ENCODE measurements at places on chromosomes 11 and 22.

- no peak for DNase-seq
Observed at GRCh38 chr22:21766691-21767462, 31.3 kb upstream of the YPEL1 start.

DNA sequence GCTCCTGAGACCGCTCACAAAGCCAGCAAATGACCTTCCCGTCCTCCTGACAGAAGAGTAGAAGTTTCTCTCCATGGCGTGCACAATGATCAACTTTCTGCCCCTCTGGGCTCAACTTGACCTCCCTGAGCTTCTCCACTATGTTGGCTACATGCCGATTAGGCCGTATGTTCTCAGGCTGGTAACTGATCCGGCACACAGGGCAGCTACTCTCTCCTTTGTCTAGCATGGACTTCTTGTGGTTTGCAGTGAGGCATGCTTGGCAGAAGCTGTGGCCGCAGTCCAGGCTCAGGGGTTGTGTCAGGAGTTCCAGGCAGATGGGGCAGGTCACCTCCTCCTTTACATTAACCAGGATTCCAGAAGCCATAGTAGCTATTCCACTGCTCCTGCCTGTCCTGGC lies 5.1 kb downstream of the TRIM5 start:
- DNase-seq, result no peak

- DNase-seq, result peak; percentile 77
Observed at GRCh38 chr11:60700689-60701468, 1.5 kb downstream of the MS4A8 start.

DNA sequence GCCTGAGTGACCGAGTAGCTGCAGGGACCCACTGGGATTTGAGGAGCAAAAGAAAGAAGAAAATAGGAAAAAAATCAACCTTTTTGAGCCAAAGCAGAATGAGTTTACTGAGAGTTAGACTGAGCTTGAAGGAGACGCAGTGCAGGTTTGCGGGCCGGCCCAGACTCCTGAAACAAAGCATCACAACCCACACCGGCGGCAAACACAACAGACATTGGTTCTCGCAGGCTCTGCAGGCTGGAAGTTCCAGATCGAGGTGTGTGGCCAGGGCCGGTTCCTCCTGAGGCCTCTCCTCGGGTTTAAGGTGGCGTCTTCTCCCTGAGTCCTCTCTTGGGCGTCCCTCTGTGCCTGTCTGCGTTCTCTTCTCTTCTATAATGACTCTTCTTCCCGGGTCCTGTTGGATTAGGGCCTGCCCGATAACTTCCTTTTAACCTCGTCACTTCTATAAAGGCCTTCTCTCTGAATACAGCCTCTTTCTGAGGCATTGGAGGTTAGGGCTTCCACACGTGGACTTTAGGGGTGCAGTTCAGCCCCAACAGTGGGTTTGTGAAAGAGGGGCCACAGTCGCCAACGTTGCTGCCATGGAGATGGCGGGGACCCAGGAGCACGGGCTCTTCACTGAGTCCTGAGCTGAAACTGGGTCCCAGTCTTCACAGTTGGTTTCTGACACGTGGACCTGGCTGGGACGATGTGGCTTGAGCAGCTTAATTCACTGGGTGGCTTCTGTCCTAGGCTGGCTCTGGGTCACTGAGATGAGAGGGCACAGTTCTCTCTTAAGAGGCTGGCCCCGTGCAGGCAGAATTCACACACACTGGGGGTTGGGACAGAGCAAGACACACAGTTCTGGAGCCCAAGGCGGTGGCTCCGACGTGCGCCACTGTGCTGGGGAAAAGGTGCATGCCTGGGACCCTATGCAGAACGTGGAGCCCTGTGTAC lies 1047.7 kb downstream of the BRD1 start:
- DNase-seq, result no peak

DNA sequence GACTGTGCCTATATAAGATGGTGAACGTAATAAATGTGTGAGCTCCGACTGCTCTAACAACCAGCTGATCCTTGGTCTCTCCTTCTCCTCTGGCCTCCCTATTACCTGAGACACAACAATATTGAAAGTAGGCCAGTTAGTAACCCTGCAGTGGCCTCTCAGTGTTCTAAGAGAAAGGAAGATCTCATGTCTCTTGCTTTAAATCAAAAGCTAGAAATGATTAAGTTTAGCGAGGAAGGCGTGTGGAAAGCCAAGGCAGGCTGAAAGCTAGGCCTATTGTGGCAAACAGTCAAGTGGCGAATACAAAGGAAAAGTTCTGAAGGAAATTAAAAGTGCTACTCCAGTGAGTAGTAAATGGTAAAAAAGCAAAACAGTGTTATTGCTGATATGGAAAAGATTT lies 39.5 kb downstream of the HIPK3 start:
- DNase-seq, result no peak

DNA sequence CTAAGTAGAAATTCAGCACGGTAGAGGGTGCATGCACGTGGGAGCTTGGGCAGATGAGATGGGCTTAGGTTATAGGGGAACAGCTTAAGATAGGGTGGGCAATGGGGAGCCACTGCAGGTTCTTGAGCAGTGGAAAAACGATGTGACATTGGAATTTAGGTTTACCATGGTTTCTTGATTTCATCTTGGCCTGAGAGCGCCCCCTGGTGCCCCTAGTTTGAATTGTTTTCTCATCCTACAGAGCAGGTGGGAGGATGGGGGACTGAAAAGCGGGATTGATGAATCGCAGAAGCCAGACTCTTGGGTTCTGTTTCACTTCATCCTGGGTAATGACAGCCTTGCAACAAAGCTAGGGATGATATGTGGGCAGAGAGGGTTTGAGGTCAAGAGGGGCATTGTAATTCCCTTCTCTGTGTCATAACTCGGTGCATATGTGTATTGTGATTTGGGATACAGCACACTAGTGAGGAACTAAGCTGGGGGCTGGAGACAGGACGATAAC lies 6.7 kb upstream of the MCAM start:
- peak; percentile 46 for DNase-seq

DNA sequence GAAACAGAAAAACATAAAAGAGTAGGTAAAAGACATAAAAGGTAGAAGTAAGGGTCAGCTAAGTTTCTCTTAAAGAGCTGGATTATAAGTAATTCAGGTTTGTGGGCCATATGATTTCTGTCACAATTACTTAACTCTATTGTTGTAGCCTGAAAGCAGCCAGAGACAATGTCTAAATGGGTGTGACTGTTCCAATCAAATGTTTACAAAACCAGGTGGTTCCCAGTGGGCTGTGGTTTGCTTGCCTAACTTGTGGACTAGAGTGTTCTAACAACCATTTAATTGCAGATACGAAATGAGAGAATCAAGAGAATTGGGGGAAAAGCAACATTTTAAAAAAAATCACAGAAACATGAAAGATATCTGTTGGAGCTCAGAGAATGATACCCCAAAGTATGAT lies 22.6 kb downstream of the OR6M1 start:
- DNase-seq, result no peak

DNA sequence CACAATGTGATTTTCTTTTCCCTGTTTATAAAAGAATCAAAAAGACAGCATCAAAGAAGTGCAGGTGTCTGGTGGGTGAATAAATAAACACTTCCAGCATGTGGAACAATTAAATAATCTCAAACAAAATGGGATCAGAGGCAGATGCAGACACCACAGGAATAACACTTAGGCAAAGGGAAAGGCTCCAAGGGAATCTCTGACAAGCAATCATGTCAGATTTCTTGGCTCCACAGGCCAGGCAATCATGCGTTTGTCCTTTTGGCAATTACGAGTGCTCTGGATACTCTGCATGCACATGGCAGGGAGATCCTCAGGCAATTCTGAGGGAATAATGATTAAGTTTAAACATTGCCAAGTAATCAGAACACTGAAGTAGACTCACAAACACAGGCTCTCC lies 403.5 kb upstream of the LUZP2 start:
- no peak for DNase-seq

DNA sequence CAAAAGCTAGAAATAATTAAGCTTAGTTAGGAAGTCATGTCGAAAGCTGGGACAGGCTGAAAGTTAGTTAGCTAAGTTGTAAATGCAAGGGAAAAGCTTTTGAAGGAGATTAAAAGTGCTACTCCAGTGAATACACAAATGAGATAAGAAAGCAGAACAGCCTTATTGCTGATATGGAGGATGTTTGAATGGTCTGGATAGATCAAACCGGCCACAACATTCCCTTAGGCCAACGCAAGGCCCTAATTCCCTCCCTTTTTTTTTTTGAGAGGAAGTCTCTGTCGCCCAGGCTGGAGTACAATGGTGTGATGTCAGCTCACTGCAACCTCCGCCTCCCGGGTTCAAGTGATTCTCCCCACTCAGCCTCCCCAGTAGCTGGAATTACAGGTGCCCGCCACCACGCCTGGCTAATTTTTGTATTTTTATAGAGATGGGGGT lies 23.3 kb upstream of the WEE1 start:
- DNase-seq, result no peak

GRCh38 chr22:20238536-20238900 lies 29.6 kb downstream of the RTN4R start:
- DNase-seq, result peak; percentile 11

DNA sequence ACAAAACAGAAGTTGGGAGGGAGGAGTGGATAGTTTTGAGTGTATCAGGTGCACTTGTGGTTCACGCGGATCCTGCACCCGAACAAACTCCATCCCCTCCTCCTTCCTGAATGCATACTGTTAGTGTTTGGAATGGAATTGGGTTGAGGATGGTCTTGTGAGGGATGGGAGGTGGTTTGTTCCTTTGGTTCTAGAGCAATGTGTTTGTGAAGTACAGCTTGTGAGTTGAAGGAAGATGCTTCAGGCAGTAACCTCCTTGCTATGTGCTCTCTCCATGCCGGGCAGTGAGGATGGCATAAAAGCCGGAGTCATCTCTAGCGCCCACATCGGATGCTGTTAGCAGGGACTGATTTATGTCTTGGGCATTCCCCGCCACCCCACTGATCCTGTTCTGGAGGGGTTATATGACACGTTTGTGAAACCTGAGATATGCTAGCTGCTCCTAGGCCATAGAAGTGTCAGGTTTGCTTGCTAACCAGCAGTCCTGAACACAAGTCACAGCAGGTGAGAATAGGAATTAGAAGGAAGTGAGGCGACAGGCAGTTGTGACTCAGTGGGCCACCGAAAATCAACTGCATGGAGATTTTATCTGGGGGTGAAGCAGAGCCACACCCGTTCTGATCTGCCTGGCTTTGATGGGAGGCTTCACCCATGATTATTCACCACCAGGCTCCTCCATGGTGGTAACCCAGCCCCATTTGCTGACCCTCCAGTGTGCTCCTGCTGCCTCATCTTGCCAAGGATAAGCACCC lies 2.2 kb downstream of the BCR start:
- DNase-seq, result no peak

DNA sequence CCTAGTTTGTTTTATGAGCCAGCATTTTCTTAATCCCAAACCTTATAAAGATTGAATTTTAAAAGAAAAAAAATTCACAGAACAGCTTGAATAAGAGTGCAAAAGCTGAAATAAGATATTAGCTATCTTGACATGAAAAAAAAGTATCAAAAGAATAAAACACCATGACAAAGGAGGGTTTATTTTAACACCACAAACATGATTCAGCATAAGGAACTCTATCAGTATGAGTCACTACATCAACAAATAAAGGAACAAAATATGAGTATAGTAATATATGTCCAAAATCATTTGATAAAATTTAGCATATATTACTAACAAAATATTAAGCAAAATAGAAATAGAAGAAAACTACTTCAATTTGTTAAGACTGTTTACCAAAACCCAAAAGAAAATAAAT lies 9.6 kb upstream of the LMO1 start:
- no peak for DNase-seq

GRCh38 chr22:45670981-45671782 lies 452 bp upstream of the ATXN10 start:
- DNase-seq, result no peak

DNA sequence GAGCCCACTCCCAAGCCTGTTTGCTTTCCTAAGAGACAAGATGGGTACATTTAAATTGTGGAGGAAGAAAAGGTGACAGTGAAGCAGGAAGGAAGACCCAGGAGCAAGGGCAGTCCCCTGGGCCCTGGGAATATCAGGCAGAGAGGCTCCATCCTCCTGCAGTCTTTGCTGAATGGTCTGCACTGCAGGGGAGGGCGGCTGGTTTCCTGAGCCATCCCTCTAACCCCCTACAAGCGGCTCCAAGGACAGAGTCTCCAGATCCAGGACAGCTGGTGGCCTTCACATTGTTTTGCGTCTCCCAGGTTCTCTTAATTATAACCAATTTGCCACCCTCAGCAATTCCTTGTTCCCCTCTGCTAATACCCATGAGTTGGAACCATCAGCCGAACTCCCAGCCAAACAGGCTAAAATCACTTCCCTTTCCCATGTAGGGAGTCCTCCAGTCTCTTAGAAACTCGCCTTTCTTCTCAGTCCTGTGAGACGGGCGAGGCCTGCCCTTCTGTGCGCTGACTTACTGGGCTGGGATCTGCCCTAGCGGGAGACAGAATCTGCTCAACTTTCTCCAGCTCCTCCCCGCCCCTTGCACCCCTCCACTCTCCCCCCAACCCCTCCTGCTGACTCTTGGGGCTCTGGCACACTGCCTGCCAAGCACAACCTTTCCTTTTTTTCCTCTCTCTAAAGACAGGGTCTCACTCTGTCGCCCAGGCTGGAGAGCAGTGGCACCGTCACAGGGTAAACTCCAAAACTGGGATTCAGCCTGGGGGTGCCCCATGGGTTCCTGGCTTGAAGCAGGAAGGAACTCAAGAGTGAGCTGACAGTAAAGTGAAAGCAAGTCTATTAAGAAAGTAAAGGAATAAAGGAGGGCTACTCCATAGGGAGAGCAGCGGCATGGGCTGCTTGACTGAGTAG lies 53.4 kb upstream of the EMID1 start:
- DNase-seq, result no peak

DNA sequence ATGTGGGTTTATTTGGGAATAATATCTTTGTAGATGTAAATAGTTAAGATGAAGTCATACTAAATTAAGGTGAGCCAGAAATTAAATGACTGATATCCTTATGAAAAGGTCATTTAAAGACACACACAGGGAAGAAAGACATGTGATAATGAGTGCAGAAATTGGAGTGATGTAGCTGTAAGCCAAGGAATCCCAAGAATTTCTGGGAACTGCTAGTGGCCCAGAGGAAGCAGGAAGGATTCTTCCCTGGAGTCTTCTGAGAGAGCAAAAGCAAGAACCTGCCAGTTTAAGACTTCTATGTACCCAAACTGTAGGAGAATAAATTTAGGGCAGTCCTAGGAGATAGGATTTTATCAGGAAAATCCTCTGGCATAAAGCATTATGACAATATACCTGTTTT lies 66.9 kb downstream of the LRRC4C start:
- no peak for DNase-seq

- DNase-seq, result no peak
Observed at GRCh38 chr11:3933165-3933628, 77.7 kb downstream of the STIM1 start.
